ENCODE measurements at places on chromosomes 11 and 22.

DNA sequence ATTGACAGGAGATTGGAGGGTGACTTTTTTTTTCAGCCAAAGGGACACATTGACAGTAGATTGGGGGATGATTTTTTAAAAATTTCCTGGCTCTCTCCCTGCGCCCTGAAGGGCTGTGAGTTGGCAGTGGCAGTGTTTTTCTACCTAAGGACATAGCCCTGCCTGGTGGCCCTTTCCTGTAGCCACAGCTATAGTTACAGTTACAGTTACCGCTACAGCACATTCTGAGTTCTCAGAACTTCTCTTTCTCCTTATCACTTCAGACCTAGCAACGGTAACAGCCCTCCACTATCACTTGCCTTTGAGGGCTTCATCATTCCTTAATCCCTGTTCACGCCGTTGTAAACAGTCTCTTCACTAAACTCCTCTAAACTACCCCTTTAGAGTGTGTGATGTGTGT lies 684 bp downstream of the MRGPRX2 start:
- no peak for DNase-seq

- DNase-seq: no peak
Measured at GRCh38 chr11:80082406-80082805, 641.6 kb upstream of the TENM4 start.

DNA sequence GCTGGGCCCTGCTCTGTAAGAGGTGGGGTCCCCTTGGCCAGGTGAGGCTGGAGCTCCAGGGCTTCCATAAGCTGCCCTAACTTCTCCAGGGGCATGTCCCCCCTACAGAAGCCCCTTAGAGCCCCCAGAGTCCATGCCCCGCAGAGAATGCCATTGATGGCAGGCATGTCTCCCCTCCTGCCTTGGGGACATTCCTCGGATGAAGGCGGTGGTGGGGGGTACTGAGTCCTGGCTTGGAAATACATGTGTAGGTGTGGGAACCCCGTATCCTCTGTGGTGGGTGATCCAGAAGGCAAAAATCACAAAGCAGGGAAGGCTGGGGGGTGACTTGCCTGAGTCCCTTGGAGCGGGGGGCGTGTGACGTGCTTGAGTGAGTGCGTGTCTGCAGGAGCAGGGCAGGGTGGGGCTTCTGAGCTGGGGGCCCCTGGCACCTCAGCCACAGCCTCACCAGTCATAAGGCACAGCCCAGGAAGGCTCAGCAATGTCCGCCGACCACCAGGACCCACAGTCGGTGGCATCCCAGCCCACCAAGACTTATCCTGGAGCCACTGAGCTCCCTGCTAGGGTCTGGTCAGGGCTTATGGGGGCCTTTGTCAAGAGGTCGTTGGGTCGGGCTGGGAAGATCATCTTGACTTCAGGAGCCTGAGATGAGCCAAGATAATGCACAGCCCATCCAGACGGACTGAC lies 69.8 kb upstream of the KCNQ1OT1 start:
- no peak for DNase-seq

DNA sequence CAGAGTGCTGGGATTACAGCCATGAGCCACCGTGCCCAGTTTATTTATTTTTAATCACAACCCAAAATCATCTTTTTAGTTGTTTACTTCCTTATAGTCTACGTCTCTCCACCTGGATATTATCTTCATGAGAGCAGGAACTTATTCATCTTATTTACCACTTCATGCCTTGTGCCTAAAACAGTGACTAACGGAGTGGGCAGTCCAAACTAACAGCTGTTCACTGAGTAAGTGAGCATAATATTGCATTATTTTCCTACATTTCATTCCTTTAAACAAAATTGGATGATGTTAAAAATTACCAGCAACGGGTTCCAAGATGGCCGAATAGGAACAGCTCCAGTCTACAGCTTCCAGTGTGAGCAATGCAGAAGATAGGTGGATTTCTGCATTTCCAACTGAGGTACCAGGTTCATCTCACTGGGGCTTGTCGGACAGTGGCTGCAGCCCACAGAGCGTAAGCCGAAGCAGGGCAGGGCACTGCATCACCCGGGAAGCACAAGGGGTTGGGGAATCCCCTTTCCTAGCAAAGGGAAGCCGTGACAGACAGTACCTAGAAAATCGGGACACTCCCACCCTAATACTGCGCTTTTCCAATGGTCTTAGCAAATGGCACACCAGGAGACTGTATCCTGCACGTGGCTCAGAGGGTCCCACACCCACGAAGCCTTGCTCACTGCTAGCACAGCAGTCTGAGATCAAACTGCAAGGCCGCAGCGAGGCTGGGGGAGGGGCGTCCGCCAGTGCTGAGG lies 14.1 kb downstream of the TMEM123 start:
- DNase-seq: no peak

- DNase-seq: no peak
Measured at GRCh38 chr11:128345316-128345715, 242.0 kb downstream of the ETS1 start.

DNA sequence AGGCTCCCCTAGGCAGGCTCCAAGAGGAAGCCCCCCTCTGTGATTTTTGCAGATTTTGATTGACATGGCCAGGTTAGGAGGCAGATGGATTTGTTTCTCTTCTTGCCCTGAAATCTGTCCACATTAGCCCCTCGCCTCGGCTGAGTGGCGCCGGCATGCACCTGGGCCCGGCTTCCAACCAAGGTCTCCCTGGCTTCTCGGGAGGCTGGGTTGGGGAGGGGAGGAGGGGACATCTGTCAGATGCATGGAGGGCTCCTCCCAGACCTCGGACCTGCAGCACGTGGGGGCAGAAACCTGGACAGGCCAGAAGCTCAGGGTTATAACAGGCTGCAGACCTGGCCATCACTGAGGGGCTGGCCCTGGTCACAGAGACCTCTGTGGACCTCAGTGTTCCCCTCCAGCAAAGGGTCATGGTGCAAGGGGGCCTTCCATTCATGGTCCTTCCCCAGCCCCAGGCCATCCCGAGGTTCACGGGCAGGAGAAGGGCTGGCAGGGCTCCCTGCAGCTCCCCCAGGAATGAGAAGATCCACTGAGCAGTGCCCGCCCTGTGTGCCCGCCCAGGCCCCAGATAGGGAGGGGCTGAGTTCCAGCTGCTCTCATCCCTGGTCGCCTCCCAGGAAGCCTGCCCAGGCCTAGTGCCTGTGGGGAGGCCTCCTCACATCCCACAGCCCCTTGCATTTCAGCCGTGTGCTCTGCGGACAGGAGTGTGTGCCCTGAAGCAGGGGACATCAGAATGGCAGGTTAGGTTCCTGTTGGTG lies 747.8 kb downstream of the BRD1 start:
- DNase-seq: no peak

DNA sequence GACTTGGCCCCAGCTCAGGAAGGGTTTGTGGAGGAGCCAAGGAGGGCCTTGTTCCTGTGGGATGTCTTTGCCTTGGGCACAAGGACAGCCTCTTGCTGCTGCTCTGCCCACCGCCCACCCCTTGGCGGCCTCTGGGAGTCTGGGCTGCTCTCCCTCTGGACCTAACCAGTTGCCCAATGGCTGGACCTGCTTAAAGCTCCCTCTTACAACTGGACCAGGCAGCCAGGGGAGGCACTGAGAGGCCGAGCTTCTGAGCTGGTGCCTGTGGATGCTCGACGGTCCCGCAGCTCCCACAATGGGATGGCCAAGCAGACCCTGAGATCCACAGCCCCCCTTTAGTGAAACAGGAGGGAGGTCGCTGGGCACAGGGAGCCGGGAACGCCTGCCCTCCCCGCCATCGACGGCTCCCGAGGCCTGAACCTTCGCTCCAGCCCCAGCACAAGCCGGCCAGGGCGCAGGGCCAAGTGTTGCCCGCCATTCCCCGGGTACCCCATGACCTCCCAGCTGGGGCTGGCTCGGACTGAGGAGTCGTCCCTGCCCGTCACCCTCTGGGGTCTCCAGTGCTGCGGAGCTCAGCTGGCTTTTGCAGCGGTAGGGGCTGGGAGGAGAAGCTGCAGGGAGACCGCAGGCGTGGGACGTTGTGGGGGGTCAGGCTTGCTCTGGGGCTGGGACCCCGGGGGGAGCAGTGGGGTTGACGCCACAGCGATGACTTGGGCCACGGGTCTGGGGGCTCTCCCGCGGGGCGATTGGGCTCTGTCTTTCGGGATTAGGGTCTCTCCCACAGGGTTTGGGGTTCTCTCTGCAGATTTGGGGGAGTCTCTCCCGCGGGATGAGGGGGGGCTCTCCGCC lies 584 bp upstream of the GAL start:
- no peak for DNase-seq

GRCh38 chr22:44663256-44663999 lies 38.6 kb upstream of the PRR5 start:
- DNase-seq: no peak

DNA sequence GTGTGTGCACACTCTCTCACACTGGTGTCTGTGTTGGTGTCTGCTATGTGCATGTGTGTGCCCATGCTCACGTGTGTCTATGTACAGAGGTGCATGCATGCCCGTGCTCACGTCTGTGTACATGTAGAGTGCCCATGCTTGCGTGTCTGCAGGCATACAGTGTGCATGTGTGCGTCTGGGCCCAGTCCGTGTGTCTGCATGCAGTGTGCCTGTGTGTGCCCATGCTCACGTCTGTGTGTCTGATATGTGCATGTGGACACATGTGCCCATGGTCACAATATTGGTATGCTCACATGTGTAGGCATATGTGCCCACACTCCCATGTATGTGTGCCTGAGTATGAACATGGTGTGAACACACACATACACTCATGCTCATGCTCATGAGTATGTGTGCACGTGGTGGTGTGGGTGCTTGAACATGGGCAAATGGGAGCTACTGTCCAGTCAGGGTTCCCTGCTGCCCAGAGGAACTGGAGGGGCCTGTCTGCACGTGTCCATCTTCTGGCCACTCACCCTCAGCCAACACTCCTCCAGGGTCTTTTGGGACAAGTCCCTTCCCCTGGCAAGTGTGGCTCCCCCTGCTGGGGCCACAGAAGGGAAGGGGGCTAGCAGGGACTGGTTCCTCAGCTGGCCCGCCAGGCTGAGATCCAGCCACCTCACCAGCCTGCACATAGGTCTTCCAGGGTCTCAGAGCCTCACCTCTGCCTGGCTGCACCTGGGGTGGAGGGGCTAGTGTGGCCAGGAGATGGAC lies 7.3 kb upstream of the TBX1 start:
- no peak for DNase-seq

GRCh38 chr11:117670924-117671323 lies 126.1 kb downstream of the DSCAML1 start:
- no peak for DNase-seq

- DNase-seq: no peak
Measured at GRCh38 chr11:34324466-34324865, 33.3 kb downstream of the ABTB2 start.

All from AG04449 (cell line).